CD4-positive, alpha-beta T cell treated with Interleukin-15 for 4 hours (primary cell): ENCODE measurements at places on chromosomes 1 and 21.
A peak's percentile ranks its signal among the peaks of the same experiment; 100 is the strongest.

GRCh38 chr1:95073446-95073845, 695 bp upstream of the ALG14 start:
- no peak for DNase-seq

DNA sequence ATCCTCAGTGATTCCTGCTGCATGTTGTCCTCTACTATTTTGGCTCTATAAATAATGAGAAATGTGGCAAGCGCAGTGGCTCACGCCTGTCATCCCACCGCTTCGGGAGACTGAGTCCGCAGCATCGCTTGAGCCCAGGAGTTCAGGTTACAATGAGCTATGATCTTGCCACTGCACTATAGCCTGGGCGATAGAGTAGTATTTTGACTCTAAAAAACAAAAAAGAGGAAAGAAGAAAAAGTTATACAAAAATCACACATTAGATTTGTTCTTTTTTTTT, 756 bp upstream of the SLC25A44 start:
- DNase-seq = no peak

DNA sequence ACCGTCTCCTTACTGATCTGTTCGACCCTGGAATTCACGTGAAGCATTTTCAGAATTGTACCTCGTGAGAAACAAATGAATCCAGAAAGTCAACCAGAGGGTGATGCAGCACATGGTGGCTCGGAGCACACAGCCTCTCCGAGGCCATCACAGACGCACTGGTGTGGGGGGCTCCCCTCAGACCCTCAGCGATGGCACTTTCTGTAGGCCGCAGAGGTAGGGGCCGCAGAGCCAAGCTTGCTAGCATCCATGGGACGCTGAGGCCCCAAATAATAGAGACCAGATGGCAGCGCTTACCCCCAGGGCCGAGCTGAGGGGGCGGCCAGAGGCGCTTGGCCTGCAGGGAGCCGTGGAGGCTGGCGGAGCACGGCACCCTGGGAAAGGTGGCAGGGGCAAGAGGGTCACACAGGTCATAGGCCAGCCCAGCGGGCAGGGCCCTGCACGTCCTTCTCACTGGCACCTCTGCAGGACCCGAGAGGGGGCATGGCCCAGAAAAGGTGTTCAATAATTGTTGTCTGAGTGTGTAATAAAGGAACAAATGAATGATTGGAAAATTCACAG, 28.1 kb upstream of the COL6A2 start:
- no peak for DNase-seq

GRCh38 chr1:222697203-222697602, 15.1 kb downstream of the AIDA start:
- DNase-seq = peak; percentile 5

DNA sequence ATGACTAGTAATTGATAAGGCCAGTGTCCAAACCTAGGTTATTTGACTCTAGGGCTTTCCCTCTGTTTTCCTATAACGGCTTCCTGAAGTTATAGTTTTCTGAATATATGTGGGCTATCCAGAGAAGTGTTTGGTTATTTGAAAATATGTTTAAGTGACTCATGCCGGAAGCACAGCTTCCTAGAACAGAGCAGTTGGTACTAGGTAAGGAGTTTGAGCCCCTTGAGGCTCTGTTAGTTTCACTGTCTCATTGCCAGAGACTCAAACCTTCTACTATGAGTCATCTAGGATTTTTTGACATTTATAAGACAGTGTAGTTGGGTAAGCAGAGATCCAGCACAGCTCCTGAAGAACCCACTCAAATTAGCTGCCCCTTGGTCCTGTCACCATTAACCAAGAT, 27.1 kb upstream of the LEPR start:
- peak; percentile 47 for DNase-seq

GRCh38 chr1:231935856-231936255, 309.3 kb downstream of the DISC1 start:
- no peak for DNase-seq

- no peak for DNase-seq
These were observed 23.9 kb downstream of the RAB3B start for GRCh38 chr1:51966559-51966958.

DNA sequence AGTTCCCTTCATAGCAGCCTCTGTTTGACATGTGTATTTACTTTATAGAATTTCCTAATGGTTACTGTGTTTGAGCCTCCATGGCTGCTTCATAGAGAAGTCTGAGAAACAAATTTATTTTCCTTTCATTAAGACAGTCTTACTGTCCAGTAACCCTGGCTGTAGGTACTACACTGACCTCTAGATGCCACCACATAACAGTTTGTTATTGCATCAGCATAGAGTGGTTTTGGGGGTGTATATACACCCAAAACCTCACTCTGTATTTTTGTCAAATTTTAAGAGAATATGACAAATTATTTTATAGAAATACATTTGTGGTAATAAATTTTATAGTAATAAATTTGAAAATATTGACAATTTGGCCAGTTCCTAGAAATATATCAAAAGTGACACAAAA, 57.3 kb downstream of the OBSCN start:
- DNase-seq = no peak

DNA sequence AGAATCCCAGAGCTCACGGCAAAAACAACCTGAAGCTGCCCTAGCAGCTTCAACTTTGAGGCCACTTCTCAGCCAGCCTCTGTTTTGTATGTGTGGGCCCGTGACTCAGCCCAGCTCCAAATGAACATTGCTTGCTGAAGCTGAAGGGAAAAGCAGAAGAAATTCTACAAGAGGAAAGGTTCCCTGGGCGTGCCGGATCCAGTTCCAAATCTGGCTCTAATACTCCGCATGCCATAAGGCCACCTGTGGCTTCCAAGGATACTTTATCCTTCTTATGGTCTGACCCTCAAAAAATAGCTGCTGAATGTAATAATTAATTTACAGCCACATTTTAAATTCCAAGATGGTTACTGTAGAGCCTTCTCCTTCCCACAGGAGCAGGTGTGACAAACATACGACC, 24.3 kb downstream of the TSPAN2 start:
- no peak for DNase-seq

- no peak for DNase-seq
These were observed 33.4 kb downstream of the PTGER3 start for GRCh38 chr1:71014178-71014579.
